ENCODE measurements at places on chromosomes 2 and 18.
A peak's percentile ranks its signal among the peaks of the same experiment; 100 is the strongest.

GRCh38 chr2:73933194-73933593 is 6.5 kb downstream of the DGUOK start:
- no peak for DNase-seq

- no peak for DNase-seq
Observed at GRCh38 chr2:237306787-237307170, 107.2 kb downstream of the COL6A3 start.

- no peak for DNase-seq
Observed at GRCh38 chr2:112710956-112711750, 9.7 kb upstream of the NT5DC4 start.

GRCh38 chr2:10007921-10008808 is 35.2 kb upstream of the KLF11 start:
- DNase-seq, result no peak

- DNase-seq, result no peak
Observed at GRCh38 chr2:155308367-155309009, 610.0 kb downstream of the KCNJ3 start.

DNA sequence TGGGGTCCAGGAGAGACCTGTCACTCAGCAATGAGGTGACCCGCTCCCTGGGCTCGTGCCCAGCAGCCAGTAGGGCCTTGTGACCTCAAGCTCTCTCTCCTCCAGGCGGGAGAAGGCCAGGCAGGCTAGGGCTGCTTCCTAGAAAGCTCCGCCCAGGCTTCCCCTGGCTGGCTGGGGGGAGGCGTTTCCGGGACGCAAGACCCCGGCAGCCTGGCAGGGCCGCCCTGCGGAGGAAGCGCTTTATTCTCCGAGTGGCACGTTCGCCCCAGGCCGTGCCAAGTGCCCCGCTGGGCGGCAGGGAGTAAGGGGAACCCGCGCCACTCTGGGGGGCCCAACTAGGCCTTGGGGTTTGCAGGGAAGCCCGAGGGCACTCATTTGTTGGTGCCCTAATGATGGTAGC is 21.2 kb upstream of the EPAS1 start:
- DNase-seq, result no peak

GRCh38 chr2:46716927-46717326 is 198.7 kb downstream of the MCFD2 start:
- no peak for DNase-seq

- no peak for DNase-seq
Observed at GRCh38 chr2:1483551-1483950, 70.3 kb downstream of the TPO start.

GRCh38 chr2:239966029-239966852 is 58.9 kb downstream of the NDUFA10 start:
- no peak for DNase-seq

GRCh38 chr2:37674946-37675345 is 3.5 kb upstream of the CDC42EP3 start:
- no peak for DNase-seq

DNA sequence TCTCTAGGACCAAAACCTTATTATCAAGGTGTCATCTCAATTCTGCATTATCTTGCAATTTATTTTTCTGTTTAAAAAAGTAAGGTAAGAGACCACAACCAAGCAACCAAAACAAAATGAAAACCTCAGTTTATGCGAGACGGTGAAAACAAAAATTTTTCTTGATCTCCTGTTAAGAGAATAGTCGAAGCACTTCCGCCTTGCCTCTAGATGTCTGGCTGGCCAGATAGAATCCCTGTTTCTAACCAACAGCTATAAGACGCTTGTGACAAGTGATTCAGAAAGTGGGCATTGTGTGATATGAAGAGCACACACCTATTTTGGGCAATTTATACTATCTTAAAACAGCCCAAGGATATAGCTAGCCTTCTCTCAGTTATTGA is 51.2 kb downstream of the MGAT5 start:
- DNase-seq, result no peak

DNA sequence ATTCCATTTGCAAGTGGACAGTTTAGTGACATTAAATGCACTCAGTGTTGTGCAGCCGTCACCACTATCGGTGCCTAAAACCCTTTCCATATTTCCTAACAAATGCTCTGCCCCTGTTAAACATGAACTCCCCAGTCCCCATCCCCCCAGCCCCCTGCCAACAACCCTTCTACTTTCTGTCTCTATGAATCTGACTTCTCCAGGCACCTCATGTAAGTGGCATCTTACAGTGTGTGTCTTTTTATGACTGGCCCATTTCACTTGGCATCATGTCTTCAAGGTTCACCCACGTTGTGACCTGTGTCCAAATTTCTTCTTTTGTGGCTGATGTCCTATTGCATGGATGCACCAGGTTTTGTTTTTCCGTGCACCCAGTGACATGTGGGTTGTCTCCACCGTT is 140.9 kb upstream of the GPC1 start:
- DNase-seq, result no peak

DNA sequence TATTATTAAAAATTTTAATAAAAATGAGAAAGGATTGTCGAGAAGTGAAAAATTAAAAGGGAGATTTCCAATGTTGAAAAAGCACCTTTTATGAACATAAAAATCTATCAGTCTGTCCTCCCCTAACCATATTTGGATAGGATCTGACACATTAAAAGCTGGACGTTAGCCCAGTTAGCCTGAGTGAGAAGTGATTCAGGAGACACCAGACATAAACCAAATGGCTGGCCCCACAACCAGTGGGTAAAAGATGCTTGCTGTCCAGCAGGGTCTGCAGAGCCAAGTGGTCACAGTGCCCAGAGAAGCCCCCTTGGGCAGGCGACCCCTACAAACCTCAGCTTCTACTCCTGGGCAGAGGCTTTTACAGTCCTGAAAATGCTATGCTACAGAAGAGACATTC is 253.8 kb upstream of the LYPD1 start:
- DNase-seq, result no peak

DNA sequence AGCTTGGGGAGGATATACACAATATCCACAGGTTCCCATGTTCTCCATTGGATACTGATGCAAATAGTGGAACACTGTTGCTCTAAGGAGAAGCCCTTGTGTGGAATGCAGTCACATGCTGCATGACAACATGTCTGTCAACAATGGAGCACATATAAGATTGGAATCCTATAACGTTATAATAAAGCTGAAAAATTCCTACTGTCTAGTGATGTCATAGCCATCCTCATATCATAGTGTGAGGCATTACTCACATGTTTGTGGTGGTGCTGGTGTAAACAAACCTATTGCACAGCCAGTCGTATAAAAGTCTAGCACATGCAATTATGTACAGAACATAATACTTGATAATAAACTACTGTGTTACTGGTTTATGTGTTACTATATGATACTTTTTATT is 394.7 kb downstream of the FBXO15 start:
- no peak for DNase-seq

GRCh38 chr18:47260924-47261701 is 9.7 kb upstream of the SKOR2 start:
- DNase-seq, result no peak

DNA sequence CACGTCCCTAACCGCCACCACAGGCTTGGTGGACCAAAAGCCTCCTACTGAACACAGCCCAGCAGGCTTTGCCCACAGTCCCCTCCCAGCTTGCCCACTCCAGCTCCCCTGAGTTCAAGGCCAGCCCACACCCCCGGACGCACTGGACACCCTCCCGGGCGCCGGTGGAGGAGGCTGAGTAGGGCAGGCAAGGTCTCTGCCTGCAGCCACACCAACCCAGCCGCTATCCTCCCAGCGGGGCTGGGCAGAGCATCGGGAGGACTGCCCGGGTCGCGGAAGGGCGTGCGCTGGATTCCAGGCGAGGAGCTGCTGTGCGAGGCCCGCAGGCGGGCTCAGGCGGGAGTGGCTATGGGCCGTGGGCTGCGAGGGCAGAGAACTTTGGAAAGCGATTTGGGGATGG is 49.5 kb downstream of the PLEKHB2 start:
- no peak for DNase-seq

DNA sequence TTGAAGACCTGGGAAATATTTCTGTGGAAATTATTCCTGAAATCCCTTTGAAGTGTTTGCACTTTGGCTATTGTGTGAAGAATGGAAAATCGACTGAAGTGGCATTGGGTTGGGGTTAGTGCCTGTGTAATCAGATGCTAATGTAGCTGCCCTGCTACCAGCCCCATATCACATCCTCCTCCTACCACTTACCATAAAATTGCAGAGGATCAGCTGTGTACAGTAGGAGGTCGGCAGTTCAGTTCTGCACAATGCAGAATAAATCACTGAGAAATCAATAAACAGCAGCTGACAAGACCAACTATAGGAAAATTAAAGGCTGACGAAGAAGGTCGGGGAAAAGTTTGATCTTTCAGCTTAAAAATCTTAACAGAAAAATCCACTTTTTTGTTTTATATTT is 440.9 kb downstream of the PTPRM start:
- no peak for DNase-seq

- DNase-seq, result peak; percentile 75
Observed at GRCh38 chr2:10079266-10079869, 843 bp downstream of the CYS1 start.

DNA sequence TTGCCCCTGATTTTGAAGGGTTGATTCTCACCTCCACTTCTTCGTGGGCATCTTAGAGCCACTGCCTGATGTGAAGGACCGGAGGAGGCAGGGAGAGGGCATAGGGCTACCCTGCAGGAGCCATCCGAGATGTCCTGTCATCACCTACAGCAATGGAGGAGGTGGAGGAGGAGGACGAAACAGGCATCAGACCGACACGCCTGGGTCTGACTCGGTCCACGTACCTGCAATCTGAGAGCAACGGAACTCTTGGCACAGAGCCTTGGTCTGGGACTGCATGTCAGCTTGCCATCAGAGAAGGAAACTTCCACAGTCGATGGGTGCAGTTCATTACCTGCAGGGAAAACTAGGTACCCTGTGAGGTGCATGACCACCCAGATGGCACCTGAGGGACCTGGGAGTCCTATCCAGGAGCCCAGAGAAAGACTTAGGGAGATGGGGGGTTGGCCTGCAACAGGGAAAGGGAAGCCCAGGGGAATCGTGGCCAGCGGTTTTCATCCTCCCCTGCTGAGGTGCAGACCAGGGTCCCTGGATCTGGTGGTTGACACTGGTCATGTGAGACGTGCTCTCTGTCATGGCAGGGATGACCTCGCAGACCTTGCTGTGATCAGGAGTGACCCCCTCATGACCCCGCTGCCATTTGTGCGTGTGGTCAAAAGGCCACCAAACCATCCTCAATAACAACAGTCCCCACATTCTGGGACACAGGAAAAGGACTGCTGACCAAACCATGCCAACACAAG is 190.8 kb downstream of the SEPTIN10 start:
- DNase-seq, result no peak

- no peak for DNase-seq
Observed at GRCh38 chr2:113124181-113124961, 3.0 kb upstream of the IL1RN start.

- DNase-seq, result no peak
Observed at GRCh38 chr2:194718881-194719280, 938.1 kb upstream of the SLC39A10 start.

DNA sequence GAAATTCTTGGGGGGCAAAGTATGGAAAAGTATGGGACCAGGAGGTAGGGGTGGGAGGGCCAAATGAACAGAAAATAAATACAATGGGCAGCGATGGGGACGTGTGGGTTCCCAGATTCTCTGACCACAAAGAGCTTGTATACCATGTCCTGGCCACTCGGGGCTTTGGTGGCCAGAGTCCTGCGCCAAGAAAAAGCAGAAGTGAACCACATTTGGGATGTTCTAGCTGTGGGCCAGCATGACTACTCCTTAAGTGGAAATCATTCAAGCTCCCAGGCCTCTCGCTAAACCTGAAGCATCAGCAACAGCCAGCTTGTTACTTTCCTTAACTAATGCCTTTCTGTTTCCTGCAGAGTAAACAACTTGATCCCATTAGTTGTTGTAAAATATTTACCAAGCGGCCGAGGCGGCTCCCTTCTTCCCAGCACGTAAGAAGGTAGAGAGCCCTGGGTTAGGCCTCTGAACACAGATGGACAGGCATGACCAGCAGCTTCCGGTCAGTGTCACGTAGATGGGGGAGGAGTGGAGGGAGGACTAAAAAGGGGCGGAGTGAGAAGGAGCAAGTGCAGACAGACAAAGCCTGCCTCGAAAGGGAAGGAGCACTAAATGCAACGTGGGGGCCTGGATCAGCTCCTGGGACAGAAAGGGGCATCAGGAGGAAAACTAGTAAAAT is 88.2 kb downstream of the GALNT14 start:
- DNase-seq, result no peak

DNA sequence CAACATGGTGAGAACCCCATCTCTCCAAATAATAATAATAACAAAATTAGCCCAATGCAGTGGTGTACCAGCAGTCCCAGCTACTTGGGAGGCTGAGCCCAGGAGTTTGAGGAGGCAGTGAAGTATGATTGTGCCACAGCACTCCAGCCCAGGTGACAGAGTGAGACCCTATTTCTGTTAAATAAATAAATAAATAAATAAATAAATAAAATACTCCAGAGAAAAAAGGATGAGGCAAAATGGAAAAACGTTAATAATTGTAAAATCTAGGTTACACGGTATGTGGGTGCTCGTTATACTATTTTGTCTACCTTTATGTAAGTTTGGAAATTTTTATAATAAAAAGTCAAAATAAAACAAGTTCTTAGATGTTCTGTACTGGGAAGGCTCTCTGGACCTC is 8.6 kb upstream of the EMX1 start:
- no peak for DNase-seq

DNA sequence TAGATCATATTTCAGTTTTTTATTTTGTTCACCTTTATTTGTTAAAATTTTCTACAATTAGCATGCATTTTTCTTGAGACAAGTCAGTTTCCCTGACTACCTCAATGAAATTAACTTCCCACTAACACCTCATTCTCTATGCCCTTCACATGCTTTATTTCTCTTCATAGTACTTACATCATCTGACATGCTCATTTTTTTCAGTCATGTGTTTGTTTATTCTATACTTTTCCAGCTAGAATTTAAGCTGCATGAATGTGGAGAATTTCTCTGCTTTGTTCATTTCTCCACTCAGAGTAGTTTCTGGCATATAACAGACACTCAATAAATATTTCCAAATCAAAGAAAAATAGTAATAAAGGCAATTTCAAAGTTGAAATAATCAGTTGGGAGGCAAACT is 78.9 kb upstream of the SCN7A start:
- no peak for DNase-seq

GRCh38 chr2:39854771-39855170 is 75.7 kb upstream of the THUMPD2 start:
- DNase-seq, result no peak

DNA sequence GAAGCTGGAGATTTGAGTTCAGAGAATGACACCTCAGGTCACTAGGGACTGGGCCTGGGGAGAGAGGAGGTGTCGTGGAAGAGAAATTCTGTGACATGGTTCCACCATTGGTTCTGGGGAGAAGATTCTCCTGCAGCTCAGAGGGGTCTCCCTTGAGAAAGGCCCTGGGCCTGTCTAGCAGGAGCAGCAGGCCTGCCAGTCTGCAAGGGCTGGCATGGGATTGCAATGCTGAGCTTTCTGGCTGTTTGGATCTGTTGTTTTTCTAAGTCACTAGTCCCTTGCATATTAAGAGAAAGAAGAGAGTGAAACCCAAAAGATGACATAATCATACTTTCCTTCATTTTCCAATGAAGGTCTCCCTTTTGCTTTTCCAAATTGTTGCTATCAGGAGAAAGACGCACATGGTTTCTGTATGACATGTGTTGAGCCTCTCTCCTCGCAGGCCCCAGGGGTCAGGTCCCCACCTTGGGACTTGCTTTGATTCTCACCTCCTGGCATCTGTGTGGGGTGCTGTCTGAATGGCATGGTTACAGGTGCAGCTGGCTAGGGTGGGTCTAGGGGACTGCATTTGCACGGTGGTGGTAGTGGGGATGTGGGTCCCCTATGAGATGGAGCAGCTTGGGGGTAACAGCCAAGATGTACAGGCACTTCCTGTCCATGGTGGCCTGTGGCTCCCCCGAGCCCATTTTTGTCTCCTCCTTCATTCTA is 117.8 kb downstream of the GLI2 start:
- no peak for DNase-seq

GRCh38 chr2:31202833-31203232 is 14.5 kb downstream of the CAPN14 start:
- no peak for DNase-seq
